ENCODE measurements at places on chromosomes 3 and 15.

DNA sequence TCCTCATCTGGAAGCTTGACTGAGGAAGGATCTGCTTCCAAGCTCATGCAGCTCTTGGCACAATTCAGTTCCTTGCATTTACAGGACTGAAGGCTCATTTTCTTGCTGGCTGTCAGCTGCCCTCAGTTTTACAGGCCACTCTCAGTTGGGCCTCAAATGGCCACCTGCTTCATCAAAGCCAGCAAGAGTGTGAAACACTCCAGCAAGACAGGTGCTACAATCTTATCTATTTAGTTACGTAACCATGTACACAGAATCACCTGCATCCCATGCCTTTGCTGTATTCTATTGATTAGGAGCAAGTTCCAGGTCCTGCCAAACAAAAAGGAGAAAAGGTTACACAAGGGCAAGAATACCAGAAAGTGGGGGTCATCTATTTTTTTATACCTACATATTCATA lies 40.8 kb downstream of the RHCG start:
- no peak for DNase-seq

- peak; percentile 81 for DNase-seq
These were observed 70.3 kb upstream of the GALNT15 start for GRCh38 chr3:16104156-16104555.

- DNase-seq, result peak; percentile 41
These were observed 236.3 kb upstream of the LRTM1 start for GRCh38 chr3:55164191-55164590.

GRCh38 chr3:131903988-131904415 lies 130.8 kb downstream of the CPNE4 start:
- peak; percentile 98 for DNase-seq

GRCh38 chr15:101439285-101439919 lies 50.1 kb downstream of the PCSK6 start:
- peak; percentile 56 for DNase-seq

- no peak for DNase-seq
These were observed 29.5 kb upstream of the NRROS start for GRCh38 chr3:196609805-196610515.

DNA sequence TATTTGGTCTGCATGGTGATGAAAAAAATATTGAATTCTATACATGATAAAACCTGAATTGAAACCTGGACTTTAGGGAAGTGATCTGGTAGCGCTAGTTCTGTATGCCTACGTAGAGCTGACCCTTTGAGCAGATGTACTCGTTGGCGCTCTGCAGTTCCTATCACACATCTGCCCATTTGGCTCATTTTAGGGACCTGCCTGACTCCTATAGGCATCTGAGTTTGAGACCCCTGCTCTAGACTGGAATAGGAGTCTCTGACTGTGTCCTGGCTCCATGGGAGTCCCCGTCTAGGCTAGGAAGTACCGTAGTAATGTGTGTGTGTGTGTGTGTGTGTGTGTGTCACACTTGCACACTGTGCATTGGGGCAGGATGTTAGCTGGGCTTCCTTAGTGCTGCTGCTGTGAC lies 21.2 kb downstream of the STARD5 start:
- no peak for DNase-seq

GRCh38 chr3:128060473-128061381 lies 8.5 kb downstream of the SEC61A1 start:
- DNase-seq, result peak; percentile 92

DNA sequence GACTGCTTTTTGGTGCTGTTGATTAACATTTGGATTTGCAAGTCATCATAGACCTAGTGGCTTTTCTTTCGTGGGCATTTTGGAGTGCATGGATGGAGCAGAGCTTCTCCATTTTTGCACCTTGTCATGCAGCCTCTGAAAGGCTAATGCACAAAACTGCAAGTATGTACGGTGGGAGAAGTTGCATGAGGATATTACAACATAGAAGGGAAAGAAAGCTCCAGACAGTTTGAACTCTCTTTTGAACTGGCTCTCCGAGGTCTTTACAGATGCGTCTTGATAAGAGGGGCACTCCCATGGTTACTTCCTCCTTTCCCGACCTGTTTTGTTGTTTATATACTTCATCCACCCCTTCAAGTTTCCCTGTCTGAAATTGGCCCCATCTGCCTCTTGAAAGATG lies 147.1 kb upstream of the GBE1 start:
- no peak for DNase-seq

DNA sequence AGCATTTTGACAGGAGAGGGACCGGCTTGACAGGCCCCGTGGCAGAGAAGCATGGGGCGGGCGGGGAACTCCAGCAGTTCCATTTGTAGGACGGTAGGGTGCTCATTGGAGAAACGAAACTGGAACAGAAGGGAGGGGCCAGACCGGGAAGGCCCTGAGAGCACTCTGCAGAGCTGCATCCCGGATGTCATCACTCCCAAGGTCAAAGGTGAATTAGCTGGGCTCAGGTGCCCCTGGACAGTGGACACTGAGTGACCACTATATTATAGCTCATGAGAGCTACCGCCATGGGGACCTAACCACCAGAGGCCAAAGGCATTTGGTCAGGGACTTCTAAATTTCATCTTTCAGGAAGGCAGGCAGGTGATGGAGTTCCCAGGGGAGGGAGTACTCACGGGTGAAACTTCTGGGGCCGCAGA lies 7.3 kb downstream of the CSRNP1 start:
- DNase-seq, result peak; percentile 23

- DNase-seq, result no peak
These were observed 91.1 kb downstream of the MYRIP start for GRCh38 chr3:39900462-39901002.

- no peak for DNase-seq
These were observed 21.8 kb downstream of the ITPR1 start for GRCh38 chr3:4514916-4515315.

- no peak for DNase-seq
These were observed 160.8 kb downstream of the ALCAM start for GRCh38 chr3:105527535-105527934.

DNA sequence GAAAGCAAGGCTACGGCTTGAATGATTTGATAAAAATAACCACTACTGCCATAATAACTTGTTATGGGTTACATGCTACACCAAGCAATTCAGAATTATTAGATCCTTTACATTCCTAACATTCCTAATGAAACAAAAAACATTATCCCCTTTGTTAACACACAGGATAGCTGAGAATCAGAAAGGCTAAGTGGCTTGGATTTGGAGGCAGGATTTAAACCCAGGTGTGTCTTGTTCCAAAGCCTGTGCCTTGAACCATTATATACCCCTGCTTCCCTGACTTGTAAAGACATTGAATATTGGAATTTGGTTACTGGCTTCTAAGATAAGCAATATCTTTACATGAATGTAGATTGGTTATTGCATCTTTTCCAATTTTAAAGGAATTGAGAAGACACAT lies 417.1 kb upstream of the GOLIM4 start:
- DNase-seq, result no peak

- DNase-seq, result no peak
These were observed 166.6 kb upstream of the ZNF717 start for GRCh38 chr3:75951941-75952340.

DNA sequence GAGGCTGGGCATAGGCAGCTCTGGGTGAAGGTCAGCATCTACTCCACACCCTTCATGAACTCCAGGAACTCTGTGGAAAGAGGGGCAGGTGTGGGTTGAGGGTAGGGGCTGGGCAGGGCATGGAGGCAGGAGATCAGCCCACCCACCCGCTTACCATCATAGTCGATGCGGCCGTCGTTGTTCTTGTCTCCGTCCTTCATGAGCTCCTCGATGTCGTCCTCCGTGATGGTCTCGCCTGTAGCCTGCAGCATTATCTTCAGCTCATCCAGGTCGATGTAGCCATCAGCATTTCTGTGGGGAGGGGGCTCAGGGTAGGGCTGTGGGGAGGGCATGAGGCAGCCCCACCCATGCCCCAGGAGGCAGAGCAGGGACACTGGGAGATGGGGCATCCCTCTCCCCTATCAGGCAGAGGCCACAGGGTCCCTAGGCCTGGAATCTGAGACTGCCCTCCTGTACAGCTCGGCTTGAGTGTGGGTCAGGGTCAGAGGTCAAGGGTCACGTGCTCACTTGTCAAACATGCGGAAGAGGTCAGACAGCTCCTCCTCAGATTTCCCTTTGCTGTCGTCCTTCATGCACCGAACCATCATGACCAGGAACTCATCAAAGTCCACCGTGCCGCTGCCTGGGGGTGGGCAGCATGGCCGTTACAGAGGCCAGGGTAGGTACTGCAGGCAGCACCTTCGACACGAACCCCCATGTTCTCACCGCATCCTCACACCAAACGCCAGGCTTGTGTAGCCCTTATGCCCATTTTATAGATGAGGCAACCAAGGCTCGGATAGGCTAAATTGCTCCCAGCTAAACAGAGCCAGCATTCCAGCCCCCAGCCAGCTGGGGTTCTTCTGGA lies 2.4 kb downstream of the TNNC1 start:
- no peak for DNase-seq

GRCh38 chr3:132983143-132983770 lies 54.9 kb upstream of the TMEM108 start:
- DNase-seq, result no peak

GRCh38 chr3:106685745-106686144 lies 691.5 kb upstream of the CCDC54 start:
- DNase-seq, result no peak

GRCh38 chr15:38030609-38031008 lies 96.2 kb downstream of the TMCO5A start:
- no peak for DNase-seq

- no peak for DNase-seq
These were observed 2.1 kb downstream of the VIPR1 start for GRCh38 chr3:42504334-42505127.

DNA sequence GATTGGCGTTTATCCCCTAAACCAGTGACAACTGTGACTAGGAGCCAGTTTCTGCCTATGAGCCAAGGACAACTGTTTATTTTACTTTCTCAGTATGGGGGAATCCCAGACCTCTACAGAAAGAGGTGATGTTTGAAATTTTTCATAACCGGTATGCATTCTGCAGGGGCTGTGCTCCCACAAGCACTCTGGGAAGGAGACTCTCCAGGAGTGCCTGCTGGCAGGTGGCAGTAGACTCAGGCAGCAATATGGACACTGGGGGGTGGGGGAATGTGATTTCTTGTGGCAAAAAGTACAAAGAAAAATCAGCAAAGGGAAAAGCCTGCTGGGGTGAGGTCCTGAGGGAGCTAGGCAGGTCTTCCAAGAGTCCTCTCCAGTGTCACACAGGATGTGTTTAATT lies 5.9 kb downstream of the TGM4 start:
- no peak for DNase-seq

GRCh38 chr15:40047415-40048210 lies 8.6 kb upstream of the SRP14 start:
- DNase-seq, result peak; percentile 67

- DNase-seq, result no peak
These were observed 325.3 kb upstream of the DPH6 start for GRCh38 chr15:35871282-35871681.

GRCh38 chr15:52291204-52291603 lies 4.4 kb downstream of the MYO5C start:
- DNase-seq, result no peak
